Heart left ventricle (tissue), 16 donors: ENCODE measurements at places on chromosomes 1 and 21. TPM values are rescaled to one million over a fixed set of nuclear protein-coding genes. Genes with fewer than 3 reads are reported as not detected.
A peak's percentile ranks its signal among the peaks of the same experiment; 100 is the strongest.

The C1orf185 gene
- not detected for total RNA-seq

The LEFTY2 gene
- total RNA-seq, result 0.14 TPM

DNA sequence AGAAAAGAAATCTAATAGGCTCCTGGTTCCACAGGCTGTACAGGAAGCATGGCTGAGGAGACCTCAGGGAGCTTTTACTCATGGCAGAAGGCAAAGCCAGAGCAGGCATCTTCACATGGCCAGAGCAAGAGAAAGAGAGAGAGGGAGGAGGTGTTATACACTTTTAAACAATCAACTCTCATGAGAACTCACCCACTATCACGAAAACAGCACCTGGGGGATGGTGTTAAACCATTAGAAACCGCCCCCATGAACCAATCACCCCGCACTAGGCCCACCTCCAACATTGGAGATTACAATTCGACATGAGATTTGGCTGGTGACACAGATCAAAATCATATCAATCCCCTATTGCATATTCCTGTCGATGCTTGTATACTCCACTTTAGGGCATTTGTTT, 93.5 kb downstream of the MRPL39 start:
- no peak for DNase-seq
- H3K4me3 ChIP-seq, result no peak overlapping the region
- H3K36me3 ChIP-seq, result no peaks in the 10 kb centered on the region
- no peaks in the 10 kb centered on the region for H3K27me3 ChIP-seq

DNA sequence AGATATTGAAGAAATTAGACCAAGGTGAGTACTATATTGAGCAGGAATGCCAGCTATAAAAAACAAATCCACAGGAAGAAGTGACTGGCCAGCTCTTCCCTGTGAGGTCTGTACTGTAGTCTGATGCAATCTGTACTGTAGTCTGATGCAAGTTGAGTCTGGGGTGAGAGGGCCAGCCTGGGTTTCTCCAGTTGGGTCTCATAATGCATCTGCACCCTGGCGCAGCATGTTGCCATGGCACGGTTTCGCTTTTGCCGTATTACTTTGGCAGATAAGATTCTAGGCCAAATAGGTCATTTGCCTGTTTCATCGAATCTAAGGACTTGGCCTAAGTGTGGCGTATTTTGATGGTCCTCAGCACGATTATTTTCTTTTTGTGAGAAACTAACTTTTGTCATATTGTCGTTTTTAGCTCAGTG, 24.4 kb upstream of the PGD start:
- H3K27me3 ChIP-seq, result no peaks in the 10 kb centered on the region
- H3K4me1 ChIP-seq, result peaks cover 7% of the 10 kb centered on the region
- no peak overlapping the region for H3K27ac ChIP-seq
- H3K36me3 ChIP-seq, result peaks cover 72% of the 10 kb centered on the region
- no peak for DNase-seq
- H3K4me3 ChIP-seq, result no peak overlapping the region

GRCh38 chr1:39132505-39133339, 71.8 kb upstream of the MACF1 start:
- peaks cover 5% of the 10 kb centered on the region for H3K4me1 ChIP-seq
- H3K36me3 ChIP-seq, result no peaks in the 10 kb centered on the region
- no peak overlapping the region for H3K4me3 ChIP-seq
- peak; percentile 81 for DNase-seq
- no peaks in the 10 kb centered on the region for H3K27me3 ChIP-seq

DNA sequence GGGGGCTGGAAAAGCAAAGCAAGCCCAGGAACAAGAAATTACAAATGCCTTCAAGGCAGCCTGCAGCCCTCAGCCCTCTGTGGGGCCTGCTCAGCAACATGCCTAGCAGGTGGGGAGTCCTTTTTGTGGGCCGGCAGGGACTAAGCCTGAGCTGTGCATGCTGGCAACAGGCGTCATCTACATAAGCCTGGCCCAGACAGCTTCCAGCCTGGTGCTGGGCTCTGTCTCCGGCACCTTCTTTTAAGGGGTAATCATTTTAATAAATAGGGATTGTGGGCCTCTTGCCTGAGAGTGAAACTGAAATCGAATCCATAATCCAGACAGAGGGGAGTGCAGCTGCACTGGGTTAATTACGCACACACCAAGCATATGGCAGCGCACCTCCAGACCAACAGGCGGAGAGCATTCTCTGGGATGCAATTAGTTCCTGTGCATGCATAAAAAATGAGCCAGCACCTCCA, 96.6 kb downstream of the DDX20 start:
- peaks cover 4% of the 10 kb centered on the region for H3K27me3 ChIP-seq
- DNase-seq, result no peak
- H3K36me3 ChIP-seq, result no peaks in the 10 kb centered on the region
- H3K4me1 ChIP-seq, result peaks cover 11% of the 10 kb centered on the region
- H3K4me3 ChIP-seq, result no peak overlapping the region

GRCh38 chr1:213138391-213138790, 87.3 kb downstream of the RPS6KC1 start:
- H3K27ac ChIP-seq, result no peak overlapping the region
- H3K36me3 ChIP-seq, result no peaks in the 10 kb centered on the region
- DNase-seq, result no peak
- no peaks in the 10 kb centered on the region for H3K27me3 ChIP-seq
- no peaks in the 10 kb centered on the region for H3K4me1 ChIP-seq

DNA sequence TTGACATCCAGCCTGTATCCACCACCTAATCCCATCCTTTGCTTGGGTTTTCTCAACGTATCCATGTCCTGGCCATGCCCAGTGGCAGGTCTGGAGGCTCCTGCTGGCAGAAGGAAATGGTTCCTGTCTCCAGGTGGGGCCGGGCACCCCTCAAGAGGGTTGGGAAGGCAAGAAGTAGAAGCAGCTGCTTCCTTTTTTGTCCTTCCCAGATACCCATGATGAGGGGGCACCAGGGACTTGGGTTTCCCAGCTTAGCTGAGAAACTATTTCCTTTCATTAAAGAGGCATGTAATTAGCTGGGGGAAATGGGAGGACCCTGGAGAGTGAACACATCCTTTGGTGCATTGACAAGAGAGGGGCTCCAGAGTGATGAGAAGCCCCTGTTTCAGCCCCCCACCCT, 21.1 kb upstream of the SLC45A3 start:
- H3K36me3 ChIP-seq, result peaks cover 4% of the 10 kb centered on the region
- H3K27ac ChIP-seq, result no peak overlapping the region
- no peak overlapping the region for H3K4me3 ChIP-seq
- peaks cover 3% of the 10 kb centered on the region for H3K4me1 ChIP-seq
- H3K27me3 ChIP-seq, result no peaks in the 10 kb centered on the region
